ENCODE measurements at places on chromosomes 7 and 10.

GRCh38 chr7:131327049-131327625 is 539 bp upstream of the MKLN1 start:
- no peak for DNase-seq

GRCh38 chr7:87148332-87148955 is 3.8 kb upstream of the DMTF1 start:
- no peak for DNase-seq

DNA sequence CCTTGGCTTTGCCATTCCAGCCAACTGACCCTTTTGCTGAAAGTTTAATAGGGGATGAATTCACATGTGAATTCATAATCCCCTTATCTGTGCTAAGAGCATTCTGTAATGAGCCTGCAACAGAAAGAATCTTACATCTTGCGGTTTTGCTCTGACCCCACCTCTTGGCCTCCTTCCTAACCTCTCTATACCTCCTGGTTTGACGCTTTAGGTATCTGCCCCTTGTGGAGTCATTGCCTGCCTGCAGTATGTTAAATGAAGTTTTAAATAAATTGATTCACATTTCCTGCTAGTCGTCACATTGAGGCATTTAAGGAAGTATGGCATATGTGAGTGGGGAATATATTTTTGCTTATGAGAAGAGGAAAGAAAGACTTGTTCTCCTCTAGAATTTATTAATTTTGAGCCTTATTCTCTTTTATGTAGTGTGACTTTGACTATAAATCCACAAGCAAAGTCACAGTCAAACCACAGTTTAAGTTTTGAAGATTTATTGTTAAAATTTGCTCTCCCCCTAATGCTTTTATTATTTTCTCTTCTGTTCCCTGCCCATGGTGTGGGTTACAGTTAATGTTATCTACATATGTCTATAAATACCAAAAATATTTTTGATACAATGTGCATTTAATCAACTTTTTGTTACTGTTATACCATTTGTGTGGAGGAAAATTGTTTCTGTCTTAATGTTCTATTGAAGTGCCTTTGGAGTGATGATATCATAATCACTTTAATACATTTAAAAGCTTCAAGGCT is 60.9 kb downstream of the LRMDA start:
- no peak for DNase-seq

GRCh38 chr10:73497623-73498022 is 1.8 kb upstream of the PPP3CB start:
- no peak for DNase-seq

DNA sequence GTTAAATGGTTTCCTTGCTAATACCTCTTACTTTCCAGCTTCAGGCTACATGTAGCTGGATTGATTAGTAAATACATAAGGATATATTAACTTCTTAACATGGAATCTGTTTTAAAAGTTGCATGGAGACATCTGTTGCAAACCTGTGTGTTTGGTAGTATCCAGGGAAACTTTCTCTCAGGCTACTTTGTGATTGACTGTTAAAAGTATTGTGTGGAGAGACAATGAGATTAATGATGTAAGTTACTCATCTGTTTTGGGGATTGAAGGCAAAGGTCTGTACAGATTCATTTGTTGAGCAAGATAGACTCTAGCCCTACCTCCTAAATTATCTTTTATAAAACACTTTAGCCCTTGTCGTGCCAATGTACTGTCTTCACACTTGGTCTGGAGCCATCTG is 6.6 kb downstream of the CREB5 start:
- DNase-seq, result no peak

- no peak for DNase-seq
Measured at GRCh38 chr10:123305671-123306070, 151.5 kb downstream of the BUB3 start.

- DNase-seq, result no peak
Measured at GRCh38 chr7:151232917-151233701, 826 bp downstream of the CHPF2 start.

DNA sequence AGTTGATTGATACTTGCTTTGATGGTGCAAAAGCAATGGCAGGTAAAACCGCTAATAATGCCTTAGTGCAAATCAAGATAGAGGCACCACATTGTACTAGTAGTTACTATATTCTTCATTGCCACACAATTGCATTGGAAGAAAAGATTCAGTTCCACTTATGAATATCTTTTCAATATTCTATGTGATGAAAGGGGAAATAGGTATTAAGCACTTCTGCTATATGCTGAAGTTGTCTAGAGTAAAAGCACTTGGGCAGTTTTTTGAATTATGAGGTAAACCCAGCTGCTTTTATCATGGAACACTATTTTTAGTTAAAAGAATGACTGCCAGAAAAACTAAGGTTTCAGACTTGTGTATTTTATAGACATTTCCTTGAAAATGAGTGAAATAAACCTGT is 15.5 kb downstream of the ENTPD7 start:
- no peak for DNase-seq

GRCh38 chr7:41047211-41047610 is 655.7 kb downstream of the INHBA start:
- no peak for DNase-seq

DNA sequence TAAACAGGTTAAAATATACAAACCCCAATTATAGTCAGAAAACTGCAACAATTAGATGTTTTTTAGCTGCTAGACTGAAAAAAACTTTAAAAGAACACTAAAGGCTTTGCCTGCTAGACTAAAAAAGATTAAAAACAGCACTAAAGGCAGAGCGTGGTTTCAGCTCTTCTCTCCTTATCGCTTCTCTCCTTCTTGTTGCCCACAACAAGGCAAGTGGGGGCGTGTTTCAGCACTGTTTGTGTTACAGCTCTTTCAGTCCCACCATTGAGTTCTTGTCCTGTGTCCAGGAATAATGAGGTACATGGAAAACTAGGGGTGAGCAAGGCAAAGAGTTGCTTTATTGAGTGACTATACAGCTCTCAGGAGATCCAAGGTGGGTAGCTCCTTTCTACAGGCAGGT is 112.3 kb downstream of the HPSE2 start:
- DNase-seq, result no peak
